ENCODE measurements at places on chromosomes 11 and 22.

- DNase-seq = no peak
Observed at GRCh38 chr11:120854988-120855387, 168.9 kb upstream of the TBCEL start.

DNA sequence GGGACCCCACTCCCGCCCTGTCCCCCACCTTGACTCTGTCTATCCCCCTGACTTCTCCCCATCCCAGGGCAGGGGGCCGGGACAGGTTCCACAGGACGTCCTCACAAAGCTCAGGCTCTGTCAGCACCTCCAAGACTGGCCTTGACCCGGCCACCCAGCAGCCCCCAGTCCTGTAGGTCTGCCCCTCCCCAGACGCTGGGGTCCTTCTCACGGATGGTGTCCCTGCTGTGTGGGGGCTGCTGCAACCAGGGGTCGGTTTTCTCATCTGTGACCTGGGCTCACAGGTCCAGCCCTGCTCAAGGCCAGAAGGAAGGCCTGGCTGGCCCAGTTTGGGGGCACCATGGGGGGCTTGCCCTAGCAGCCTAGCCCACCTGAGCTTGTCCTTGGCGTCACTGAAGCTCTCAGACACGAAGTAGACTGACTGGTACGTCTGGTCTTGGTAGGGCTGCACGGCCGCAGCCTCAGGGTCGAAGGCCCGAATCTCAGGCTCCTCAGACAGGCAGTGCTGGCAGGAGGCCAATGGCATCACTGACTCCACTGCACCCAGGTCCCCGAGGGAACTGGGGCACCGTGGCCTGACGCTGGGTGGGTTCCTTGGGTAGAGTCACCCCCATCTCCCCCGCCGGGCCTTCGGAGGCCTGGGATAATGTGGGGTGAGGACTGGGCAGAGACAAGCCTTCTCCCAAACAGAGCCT is 4.0 kb upstream of the INS start:
- no peak for DNase-seq

- DNase-seq = no peak
Observed at GRCh38 chr11:101336858-101337257, 207.2 kb upstream of the PGR start.

GRCh38 chr11:3865388-3866193 is 10.1 kb downstream of the STIM1 start:
- no peak for DNase-seq

GRCh38 chr22:37749831-37750595 is 53.2 kb downstream of the TRIOBP start:
- DNase-seq = no peak

GRCh38 chr11:27497284-27497866 is 9.2 kb downstream of the LIN7C start:
- DNase-seq = no peak

GRCh38 chr11:57476047-57476756 is 15.9 kb downstream of the RTN4RL2 start:
- DNase-seq = no peak

- no peak for DNase-seq
Observed at GRCh38 chr22:50441428-50441993, 33.3 kb downstream of the SBF1 start.

- no peak for DNase-seq
Observed at GRCh38 chr11:58613228-58613627, 9.2 kb upstream of the CNTF start.

- DNase-seq = no peak
Observed at GRCh38 chr22:37951305-37951704, 2.1 kb downstream of the C22orf23 start.

DNA sequence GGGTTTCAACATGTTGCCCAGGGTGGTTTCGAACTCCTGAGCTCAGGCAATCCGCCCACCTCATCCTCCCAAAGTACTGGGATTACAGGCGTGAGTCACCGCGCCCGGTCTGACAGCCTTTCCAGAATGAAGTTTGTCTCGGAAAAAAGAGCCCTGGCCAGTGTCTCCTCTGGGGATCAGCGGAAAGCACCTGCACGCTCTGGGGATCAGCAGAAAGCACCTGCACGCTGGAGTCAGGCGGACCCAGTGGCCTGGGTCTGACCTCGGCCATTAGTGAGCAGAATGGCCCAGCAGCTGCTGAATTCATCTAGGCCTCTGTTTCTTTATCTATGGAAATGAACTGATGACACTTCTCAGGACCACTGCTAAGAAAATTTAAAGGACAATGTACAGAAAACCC is 10.5 kb upstream of the TESMIN start:
- no peak for DNase-seq

DNA sequence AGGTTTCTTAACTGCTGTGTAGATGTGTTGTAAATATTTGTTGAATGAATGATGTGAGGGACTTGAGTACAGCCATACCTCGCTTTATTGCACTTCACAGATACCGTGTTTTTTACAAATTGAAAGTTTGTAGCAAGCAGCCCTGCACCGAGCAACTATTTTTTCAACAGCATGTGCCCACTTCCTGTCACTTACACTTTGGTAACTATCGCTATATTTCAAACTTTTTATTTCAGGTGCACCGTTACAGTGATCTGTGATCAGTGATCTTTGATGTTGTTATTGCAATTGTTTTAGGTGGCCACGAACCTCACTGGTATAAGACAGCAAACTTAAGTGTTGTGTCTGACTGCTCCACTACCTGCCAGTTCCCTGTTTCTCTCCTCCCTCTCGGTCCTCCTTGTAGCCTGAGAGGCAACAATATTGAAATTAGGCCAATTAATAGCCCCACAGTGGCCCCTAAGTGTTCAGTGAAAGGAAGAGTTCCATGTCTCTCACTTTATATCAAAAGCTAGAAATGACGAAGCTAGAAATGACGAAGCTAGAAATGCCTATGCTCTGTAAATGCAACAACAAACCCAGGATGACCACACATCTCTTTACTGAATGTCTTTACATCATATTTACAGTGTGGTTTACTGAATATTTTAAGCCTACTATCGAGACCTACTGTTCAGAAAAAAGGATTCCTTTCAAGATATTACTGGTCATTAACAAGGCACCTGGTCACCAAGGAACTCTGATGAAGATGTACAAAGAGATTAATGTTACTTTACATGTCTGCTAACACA is 1.0 kb downstream of the SFI1 start:
- no peak for DNase-seq

DNA sequence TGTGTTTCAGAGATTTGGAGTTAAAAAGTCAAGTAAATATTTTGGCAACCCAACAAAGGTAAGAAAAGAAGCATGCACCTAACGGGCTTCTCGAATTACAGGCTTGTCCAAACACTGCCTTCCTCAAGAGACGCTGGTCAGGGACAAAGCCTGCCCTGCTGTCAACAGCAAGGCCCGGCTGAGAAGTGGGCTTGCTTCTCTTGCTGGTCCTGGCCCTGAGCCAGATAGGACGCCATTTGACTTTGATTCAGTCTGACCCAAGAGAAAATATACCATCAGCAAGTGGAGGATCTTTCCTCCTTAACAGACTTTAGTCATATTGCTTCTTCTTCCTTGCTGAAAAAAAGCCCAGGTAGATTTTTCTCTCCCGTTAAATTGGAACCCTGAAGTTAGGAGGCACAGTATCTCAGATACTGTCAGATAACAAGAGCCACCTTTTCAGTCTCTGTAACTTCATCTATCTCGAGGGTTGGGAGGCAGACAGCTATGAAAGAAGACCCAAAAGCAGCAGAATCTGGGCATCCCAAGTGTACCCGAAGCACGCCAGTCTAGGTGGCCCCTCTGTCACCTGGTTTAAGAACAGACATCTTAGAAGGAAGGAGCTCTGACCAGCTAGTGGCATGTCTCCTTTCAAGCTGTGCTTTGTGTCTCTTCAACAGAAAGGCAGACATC is 57.5 kb downstream of the C22orf31 start:
- no peak for DNase-seq

DNA sequence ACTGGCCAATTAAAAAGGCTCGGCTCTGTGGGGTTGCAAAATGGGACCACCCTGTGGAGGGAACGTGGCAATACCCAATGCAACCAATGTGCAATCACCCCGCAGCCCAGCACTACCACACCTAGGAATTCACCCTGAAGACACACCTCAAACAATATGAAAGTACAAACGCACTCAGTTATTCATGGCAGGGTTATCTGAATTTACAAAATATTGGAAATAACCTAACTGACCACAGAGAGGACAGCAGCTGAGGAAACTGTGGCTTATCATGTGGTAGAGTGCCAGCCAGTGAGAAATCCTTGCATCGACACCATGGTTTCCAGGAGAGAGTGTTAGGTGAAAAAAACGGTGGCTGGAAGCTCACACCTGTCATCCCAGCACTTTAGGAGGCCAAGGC is 18.7 kb downstream of the ALG12 start:
- DNase-seq = no peak

GRCh38 chr22:37234736-37235711 is 9.0 kb downstream of the RAC2 start:
- DNase-seq = no peak

DNA sequence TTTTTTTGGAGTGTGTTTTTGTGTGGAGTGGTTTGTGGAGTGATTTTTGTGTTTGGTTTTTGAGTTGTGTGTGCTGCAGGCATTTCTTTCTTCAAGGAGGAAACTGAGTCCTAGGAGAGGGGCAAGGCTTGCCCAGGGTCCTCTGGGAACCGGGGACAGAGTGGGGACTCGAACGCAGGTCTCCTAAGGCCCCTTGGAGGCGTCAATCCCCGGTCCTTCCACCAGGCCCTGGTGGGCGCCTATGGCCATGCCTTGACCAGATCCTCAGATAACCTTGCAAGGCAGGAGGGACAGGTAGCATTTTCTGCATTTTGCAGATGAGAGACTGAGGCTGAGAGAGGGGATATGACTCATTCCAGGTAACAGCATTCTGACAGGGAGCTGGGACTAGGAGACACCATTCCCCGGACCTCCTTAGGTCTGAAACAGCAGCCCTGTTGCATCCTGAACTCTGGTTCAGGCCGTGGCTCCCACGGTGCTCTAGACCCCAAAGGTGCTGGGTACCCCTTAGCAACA is 39.1 kb downstream of the MYO7A start:
- no peak for DNase-seq

DNA sequence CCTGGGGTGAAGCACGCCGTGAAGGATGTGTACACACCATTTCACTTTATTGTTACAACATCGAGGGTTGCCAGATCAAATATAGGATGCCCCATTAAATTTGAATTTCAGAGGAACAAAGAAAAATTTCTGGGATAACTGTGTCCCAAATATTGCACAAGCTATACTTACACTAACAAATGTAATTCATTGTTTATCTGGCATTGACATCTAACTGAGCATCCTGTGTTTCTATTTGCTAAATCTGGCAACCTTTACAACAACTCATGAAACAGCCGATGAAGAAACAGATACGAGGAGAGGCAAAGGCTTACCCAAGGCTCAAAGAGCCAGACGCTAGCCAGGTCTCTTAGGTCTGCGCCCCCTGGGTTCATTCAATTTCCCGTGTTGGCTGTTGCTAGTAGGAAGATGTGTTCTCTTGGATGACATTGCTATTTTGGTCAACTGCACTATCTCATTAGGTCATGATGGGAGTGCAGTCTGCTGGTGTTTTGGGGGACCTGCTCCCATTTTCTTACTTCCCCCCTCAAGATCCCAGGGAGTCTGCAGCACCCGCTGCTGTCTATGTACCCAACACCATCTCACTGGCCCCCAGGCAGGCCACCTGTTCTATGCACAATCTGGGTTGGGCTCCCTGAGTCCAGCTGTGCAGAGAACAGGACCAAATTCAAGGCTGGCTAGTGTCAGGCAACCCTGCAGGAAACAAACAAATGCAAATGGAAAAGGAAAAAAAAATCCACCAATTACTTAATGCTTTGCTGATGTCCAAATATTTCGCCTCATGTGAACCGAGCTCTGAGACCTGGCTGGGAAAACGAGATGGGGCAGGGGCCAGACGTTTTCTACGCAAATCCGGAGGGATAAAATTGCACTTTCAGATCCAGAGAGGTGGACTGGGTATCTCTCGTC is 560.9 kb downstream of the MIAT start:
- DNase-seq = no peak

DNA sequence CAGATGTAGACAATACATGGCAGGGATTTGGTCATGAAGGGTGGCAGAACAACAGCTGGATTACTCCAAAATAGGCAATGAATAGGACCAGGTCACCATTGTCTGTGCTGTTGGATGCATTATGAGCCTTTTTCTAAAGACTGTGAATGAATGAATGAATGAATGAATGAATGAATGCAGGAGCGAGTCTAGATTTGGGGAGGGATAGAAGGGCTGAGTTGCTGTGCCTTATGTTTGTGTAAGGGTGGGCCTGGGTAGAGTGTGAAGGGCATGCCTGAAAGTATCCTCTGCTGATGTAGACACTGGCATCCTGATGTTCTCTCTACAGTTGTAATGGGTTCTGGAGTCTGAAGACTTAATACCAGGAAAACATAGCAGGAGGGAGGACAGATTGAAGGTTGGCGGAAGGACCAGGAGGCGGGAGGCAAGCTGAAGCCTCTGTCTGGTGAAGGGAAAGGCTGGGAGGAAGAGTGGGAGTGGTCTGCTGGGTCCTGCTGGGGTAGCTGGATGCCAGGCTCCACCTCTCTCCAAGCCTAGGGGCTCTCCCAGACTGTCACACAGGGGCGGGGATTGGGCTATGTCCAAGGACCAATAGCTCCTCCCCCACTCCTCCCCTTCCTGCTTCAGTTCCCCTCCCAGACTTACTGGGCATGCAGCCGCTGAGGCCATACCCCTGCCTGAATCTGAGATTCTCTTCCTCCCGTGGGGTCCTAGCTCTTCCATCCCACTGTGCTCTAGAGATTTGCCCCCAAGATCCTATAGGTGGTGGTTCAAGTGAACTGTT is 4.8 kb downstream of the TRIM3 start:
- no peak for DNase-seq

- DNase-seq = no peak
Observed at GRCh38 chr22:19041704-19042074, 80.5 kb downstream of the DGCR2 start.

- DNase-seq = no peak
Observed at GRCh38 chr11:10405865-10406592, 49.0 kb upstream of the AMPD3 start.

GRCh38 chr22:29621761-29622526 is 18.5 kb downstream of the NF2 start:
- DNase-seq = no peak

GRCh38 chr22:43861529-43861928 is 784 bp downstream of the SULT4A1 start:
- no peak for DNase-seq

- DNase-seq = no peak
Observed at GRCh38 chr11:120431633-120432032, 79.9 kb upstream of the GRIK4 start.

DNA sequence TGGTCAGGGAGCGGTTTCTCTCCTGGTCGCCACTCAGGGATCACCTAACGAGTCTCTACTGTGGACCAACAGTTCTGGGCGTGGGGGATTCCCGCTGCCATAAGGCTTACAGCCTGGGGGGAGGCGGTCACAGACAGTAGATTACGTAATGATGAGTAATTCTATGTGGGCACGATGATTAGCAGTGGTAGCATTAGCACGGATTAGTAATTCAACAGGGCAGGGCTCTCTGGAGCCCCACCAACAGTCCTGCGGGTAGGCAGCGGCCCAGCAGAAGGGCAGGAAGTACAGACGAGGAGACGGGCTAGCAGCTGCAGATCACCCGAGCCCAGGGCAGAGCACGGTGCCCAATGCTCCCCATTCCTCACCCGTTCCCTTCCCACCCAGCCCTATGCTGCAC is 3.6 kb downstream of the SHISAL1 start:
- no peak for DNase-seq

- DNase-seq = no peak
Observed at GRCh38 chr11:121634889-121635288, 182.1 kb upstream of the SORL1-AS1 start.
